ENCODE measurements at places on chromosomes 2 and 18.

DNA sequence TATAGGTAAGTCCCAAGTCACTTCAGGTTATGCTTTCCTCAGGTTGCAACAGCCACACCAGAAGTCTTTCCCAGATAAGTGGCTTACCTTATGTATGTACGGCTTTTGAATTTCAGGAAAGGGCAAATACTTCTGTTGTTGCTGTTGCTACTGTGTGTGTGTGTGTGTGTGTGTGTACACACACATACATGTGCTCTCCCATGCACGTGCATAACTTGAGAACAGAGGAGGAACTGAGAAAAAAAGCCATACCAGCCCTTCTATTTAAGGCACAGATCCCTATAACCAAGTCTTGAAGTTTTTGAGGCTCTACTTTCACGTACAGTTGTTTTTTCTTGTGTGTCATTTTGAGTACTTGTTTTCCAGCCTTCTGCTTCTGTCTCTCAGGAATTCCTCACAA is 62.4 kb downstream of the WDPCP start:
- DNase-seq: no peak

GRCh38 chr2:237725661-237726060 is 72.9 kb upstream of the RBM44 start:
- DNase-seq: no peak

DNA sequence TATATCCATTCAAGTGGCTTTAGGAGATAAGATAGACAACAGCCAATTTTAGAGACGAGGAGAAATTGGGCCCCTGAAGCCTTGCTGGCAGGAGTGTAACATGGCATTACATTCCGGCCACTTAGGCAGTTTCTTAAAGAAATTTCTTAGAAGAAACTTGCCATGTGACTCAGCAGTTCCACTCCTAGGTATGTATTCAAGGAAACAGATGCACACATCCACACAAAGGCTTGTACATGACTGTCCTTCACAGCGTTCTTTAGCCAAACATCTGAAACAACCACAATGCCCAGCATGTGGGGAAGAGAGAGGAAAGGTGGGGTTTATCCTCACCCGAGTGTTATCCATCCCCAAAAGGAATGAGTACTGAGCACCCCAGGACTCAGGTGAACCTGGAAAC is 107.1 kb downstream of the NFATC1 start:
- DNase-seq: no peak

- DNase-seq: no peak
Observed at GRCh38 chr2:119711352-119711751, 32.4 kb downstream of the TMEM177 start.

DNA sequence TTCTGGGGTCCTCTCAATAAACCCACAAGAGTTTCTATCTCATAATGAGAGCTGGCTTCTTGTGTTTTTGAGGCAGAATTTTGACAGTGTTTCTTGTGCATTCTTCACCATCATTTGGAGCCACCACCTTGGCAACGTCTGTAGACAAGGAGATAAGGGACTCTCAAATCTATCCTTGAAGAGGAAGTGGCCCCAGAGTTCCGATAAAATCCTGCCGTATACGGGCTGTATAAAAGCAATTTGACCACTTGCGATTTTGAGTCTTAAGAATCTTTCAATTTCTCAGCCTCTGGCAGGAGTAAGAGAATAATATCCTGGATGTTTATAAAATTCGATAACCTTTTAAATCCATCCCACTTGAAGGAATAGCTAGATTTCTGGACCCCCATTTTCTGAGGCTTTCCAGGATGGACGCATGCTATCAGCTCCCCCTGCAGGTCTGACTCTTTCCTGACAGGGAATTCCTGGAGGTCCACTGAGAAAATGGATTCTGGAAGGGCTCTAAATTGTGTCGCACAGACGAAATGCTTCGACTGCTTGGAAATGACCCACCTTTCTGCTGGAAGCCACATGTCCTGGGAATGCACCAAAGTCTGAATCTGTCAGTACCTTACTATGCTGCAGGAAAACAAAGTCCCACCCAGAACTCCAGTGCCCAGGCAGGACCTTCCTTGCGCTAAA is 54.1 kb downstream of the E2F6 start:
- no peak for DNase-seq

- DNase-seq: no peak
Observed at GRCh38 chr2:206801418-206802189, 36.2 kb downstream of the FASTKD2 start.

- DNase-seq: no peak
Observed at GRCh38 chr2:144213797-144214196, 306.1 kb downstream of the ZEB2 start.

GRCh38 chr2:3113122-3113521 is 264.5 kb downstream of the EIPR1 start:
- no peak for DNase-seq
